ENCODE measurements at places on chromosomes 5 and 9.
A peak's percentile ranks its signal among the peaks of the same experiment; 100 is the strongest.

GRCh38 chr5:53071738-53072137 is 37.8 kb downstream of the MOCS2 start:
- DNase-seq, result no peak

GRCh38 chr9:104143550-104143910 is 49.4 kb downstream of the SMC2 start:
- DNase-seq, result no peak

- no peak for DNase-seq
These were observed 54.0 kb downstream of the PPIP5K2 start for GRCh38 chr5:103174147-103174546.

- no peak for DNase-seq
These were observed 82.0 kb downstream of the SLC1A1 start for GRCh38 chr9:4572184-4572826.

- DNase-seq, result peak; percentile 12
These were observed 31.8 kb downstream of the ERMP1 start for GRCh38 chr9:5800969-5801738.

- no peak for DNase-seq
These were observed 51.6 kb downstream of the NACC2 start for GRCh38 chr9:136043441-136043991.

GRCh38 chr9:124506931-124507879 is at the start of gene NR5A1:
Gene NR5A1, minus strand, starts transcription at chr9:124507399. Its CDS starts 4,004 bp downstream, at chr9:124503395.
- no peak for DNase-seq

- DNase-seq, result peak; percentile 9
These were observed 153.5 kb downstream of the PRELID2 start for GRCh38 chr5:145681686-145682085.

DNA sequence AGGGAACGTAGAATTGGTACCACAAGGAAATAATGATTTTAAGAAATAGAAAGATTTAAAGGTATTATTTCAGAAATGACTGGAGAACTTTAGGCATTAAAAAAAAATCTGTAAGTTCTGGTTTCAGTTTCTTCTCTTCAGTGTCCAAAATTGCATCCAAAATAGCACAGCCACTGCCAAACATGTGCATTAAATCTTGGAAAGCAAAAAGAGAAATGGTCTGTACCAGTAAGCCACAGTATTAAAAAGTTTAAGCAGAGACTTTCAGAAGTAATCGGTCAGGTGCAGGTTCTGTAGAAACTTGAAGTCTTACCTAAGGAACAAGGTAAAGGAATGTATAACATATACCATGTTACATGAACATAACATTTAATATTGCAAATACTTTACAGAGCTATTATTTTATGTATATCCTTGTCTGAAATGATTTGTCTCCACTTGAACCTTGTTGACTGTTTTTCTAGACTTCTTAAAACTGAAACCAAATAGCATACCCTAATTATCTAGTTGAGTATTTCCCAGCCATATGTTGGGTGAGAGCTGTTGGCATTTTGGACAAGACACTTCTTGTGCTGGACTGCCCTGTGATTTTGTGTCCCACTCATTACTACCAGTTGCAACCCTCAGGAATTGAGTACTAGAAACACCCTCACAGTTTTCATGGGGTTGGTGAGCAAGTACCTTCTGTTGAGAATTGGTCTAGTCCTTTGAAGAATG is 32.1 kb downstream of the NIPBL start:
- DNase-seq, result no peak

- DNase-seq, result no peak
These were observed 16.7 kb downstream of the PDLIM4 start for GRCh38 chr5:132274050-132274792.

DNA sequence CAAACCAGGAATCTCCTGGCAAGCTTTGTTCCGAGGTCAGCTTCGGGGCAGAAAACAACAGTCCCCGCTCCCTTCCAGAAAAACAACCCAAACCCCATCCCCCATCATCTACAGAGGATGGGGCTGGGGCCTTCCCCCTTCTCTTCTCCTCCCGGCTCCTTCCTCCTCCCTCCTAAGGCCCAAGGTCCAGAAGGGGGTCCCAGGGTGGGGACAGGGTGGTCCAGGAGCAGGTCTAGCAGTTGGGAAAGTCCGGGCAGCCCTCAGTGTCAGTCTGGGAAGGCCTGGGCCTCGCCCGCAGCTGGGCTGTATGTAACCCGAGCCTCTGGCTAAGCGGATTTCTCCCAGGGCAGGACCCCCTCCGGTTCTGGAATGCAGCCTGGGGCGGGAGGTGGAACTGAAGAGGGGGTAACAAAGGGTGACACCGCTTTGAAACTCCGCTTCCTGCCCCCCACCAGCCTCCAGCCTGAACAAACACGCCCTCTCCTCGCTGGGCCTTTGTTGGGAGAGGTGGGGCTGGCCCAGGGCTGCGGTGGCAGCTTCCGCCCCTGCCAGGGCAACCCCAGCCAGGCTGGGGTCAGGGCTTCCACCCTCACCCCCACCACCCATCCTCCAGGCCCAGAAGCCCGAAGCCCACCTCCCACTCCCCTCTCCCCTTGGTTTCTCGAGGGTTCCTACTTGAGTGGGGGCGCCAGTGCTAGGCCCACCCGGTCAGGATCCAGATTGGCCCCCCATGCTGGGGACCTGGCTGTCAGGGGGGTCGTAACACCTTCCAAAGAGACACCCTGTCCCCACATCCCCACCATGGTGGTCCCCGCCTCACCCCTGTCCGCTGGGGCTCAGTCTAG is 63.5 kb downstream of the C9orf50 start:
- DNase-seq, result no peak

DNA sequence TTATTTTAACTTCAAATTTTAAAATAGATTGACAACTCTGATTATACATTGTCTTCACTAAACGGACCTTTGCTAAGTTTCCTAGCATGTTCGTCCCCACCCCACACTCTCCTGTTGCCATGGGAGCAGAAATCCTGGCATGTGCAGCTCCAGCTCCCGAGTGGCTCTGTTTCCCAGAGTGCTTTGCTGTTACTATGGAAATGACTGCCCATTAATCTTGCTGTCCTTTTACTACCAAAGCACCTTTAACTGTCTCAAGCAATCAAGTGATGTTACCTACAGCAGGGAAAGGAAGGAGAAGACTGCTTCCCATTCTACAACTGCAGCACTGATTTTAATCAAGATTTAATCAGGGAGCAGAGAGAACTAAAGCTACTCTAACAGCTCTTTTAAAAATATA is 212.0 kb upstream of the KIF2A start:
- peak; percentile 61 for DNase-seq

DNA sequence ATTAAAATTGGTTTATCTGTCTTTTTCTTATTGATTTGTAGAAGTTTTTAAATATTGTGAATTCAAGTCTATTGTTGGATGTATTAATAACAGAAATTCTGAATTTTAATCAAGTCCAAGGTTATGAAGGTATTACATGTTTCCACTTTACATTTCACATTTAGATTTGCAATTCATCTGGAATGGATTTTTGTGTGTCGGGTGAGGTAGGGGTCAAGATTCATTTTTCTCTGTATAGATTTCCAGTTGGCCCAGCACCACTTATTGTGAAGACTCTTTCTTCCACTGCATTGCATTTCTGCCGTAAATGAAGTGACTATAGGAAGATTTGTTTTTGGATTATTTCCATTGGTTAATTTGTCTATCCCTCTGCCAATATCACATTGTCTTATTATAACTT is 35.5 kb upstream of the DMRT2 start:
- DNase-seq, result no peak

DNA sequence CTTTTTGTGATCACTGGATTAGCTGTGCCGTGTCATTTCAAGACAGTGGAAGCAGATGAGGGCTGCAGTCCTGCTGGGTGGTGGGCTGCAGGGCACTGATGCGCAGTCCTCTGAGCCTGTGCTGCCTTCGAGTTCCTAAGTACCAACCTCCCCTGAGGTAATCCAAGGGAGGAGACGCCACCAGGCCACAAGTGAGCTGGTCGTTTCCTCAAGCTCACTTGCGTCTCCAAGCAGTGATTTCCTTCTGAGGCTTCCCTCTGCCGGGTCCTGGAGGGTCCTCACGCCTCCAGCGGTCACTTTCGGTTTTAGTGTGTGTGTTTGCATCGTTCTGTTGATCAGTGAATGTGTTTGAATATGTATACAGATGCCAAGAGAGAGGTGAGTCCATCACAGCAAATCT is 115.7 kb downstream of the TRIO start:
- no peak for DNase-seq

- DNase-seq, result peak; percentile 68
These were observed 29.6 kb upstream of the UBAC1 start for GRCh38 chr9:135990468-135991429.

- peak; percentile 53 for DNase-seq
These were observed 9.6 kb downstream of the NDST1 start for GRCh38 chr5:150517272-150518152.

DNA sequence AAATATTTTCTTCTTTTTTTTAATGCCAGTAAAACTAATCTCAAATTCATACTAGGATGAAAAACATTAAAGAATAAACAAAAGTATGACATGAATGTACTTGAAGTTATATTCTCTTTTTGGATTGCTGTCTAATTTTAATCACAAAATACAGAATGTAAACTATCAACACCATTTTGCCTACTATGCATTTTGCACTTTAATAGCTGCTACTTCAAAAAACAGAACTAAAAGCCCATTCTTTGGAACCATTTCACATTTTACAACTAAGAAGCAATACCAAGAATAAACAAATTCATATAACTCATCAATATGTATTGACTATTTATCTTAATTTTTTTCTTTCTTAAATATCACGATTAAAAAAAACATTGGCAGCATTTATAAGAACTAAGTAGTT is 58.1 kb downstream of the ADAMTS6 start:
- no peak for DNase-seq

GRCh38 chr5:116573279-116573701 is 1.3 kb downstream of the SEMA6A start:
- no peak for DNase-seq

DNA sequence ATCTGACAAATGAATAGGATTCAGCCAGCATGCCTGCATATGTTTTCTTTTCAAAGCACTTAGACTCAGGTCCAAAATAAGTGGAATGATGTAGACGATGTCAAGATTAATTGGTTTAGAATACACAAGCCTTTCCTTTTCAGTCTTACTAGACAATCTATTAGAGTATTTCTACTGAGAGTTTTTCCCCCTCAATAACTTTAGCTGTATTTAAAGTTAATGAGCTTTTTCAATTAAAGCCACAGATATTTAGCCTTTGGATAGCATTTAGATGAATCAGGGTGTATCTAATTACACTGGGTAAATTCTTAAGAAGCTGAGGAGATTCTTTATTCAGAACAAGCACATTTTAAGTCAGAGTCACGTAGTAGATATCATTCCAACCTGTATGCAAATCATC is 198.7 kb upstream of the MPDZ start:
- no peak for DNase-seq

DNA sequence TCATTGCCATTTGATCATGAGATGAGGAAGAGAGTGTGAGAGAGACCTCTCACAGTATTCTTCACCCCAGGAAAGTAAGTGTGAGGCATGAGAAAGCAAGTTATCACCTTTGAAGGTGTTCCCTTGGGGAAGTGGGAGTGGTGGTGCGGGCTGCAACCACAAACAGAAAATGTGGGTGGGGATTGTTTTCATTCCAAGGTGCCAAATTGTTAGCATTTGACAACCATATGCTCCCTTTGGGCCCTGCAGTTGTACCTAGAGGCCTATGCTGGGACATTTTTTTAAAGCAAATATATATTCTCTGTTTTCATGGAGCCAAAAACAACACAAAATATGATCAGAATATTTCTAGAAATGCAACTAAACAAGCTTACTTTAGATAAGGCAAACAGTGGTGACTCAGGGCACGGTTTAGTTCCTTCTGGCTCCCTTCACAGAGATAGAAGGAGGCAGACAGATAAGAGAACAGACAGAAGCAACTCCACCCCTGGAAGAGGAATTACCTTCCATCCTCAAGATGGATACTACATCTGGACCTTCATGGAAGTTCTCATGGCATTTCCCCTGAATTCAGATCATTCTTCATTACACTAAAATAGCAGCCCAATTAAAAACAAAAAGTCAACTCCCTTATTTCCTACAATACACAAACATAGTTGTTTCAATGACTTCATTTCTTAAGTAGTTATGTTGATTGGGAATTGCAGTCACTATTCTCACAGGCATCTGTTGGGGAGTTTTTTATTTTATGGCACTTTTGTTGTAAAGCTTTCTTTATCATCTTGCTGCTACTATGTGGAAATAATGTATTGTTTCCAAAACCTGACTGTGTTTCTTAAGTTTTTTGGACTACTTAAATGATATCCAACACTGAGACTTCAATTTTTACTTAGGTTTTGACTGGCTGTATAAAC is 416.6 kb downstream of the PLK2 start:
- no peak for DNase-seq

DNA sequence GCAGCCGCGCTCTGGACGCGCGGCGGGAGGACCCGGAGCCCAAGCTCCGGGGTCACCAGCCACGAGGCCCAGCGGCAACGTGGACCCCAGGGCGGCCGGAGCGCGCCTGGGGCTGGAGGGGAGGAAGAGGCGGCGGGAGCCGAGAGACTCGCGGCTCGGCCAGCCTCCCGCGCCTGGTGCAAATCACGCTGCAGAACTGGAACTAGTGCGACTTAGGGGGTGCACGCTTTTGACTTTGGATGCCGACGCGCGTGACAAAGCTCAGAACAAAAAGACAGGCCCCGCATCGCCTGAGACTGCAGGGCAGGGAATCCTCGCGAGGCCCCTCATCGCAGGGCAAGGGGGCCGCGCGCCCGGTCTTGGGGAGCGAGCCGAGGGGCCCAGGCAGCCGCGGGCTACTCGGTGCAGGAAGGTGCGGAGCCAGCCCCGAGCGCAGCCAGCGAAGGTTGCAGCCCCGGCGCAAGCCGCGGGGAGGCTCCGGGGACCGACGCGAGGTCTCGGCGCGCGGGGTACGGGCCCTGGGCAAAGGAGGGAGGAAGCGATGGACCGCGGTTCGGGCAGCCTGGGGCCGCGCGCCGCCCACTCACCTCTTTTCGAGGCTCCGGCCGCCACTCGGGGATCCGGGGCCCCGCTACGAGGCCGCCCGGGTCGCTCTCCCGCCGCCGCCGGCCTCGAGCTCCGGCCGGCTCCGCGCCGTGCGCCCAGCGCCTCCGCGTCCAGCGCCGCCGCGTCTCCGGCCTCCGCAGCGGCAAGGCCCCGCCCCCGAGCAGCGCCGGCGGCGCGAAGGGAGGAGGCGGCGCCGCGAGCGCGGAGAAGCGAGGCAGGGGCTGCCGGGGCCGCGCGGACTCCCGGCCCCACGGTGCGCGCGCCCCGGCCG is at the start of gene GOLM1:
Gene GOLM1, minus strand, starts transcription at position 735 of the 877 bp plus-strand sequence. CDS start 20,238 bp downstream, outside the sequence.
- DNase-seq, result peak; percentile 22

- DNase-seq, result peak; percentile 66
These were observed 654 bp upstream of the TUT7 start for GRCh38 chr9:86354818-86355309.

DNA sequence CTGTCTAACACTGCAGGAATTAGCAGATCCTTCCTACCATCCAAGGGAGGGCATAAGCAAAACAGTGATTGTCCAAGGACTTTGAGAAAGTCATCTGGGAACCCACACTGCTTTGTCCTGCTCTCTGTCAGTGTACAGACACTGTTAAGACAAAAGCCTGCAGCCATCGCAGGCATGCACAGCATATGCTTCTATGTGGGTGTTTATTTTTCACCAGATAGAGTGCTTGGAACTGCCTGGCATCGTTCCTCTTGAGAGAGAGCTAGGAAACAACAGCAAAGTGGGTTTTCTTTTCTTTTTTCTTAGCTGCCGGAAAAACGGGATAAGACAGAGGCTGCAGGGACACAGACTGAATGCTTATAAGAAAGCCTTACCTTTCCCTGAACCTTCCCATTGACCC is 212.3 kb downstream of the ICE1 start:
- DNase-seq, result no peak

- DNase-seq, result no peak
These were observed 636.2 kb upstream of the CCNG1 start for GRCh38 chr5:162801235-162801634.

- no peak for DNase-seq
These were observed 591.7 kb downstream of the CSNK1G3 start for GRCh38 chr5:124103671-124104070.

All from DMS153 (cell line).